ENCODE measurements at places on chromosomes 1 and 21.
A peak's percentile ranks its signal among the peaks of the same experiment; 100 is the strongest.

GRCh38 chr1:62382658-62382955, 54.2 kb upstream of the USP1 start:
- DNase-seq, result no peak

- DNase-seq, result peak; percentile 10
These were observed 8.3 kb downstream of the CFHR2 start for GRCh38 chr1:196951711-196952394.

GRCh38 chr1:187157552-187157951, 328.8 kb downstream of the PLA2G4A start:
- DNase-seq, result peak; percentile 85

GRCh38 chr1:204678721-204679475, 6.6 kb downstream of the LRRN2 start:
- DNase-seq, result no peak

GRCh38 chr21:25980710-25981109, 189.9 kb downstream of the APP start:
- no peak for DNase-seq

DNA sequence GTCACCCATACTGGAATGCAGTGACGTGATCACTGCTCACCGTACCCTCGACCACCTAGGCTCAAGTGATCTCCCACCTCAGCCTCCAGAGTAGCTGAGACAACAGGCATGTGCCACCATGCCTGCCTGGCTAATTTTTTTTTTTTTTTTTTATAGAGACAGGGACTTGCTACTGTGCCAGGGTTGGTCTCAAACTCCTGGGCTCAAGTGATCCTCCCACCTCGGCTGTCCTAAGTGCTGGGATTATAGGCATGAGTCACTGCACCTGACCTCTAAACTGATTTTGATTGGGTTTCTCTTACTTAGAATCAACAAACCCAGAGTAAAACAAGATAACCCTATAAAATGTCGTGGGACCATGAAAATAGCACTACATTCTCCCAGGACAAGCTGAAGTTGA, 112.0 kb downstream of the UBE2U start:
- no peak for DNase-seq

GRCh38 chr1:213374369-213374768, 323.3 kb downstream of the RPS6KC1 start:
- peak; percentile 56 for DNase-seq

- no peak for DNase-seq
These were observed 19.2 kb upstream of the PEX10 start for GRCh38 chr1:2431518-2431917.

- DNase-seq, result no peak
These were observed 9.1 kb downstream of the SCYL3 start for GRCh38 chr1:169884634-169885033.

- DNase-seq, result no peak
These were observed 13.3 kb downstream of the TGFBR3 start for GRCh38 chr1:91872559-91873081.

DNA sequence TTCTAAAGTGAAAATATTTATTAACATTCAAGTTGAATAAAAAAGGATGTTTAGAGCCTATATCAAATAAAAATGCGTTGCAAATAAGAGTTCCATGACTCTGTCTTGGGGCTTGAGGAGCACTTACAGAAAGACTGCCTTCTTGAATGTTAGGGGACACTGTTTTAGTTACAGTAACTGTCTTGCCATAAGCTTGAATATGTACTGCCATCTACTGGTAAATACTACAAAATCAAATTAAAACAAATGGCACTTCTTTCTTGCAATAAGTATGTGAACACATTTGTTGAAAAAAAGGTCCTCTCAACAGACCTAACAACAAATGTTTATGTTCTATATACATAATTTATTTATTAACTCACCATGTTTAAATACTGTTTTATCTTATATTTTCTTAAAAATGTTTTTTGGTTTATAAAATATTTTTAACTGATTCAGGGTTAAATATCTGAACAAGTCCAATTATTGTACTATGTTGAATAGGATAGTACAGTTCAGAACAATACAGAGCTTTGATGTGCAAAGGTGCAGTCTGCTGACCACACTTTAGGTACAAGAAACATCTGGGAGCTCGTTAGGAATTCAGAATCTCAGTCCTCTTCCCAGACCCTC, 199.5 kb downstream of the LRRIQ3 start:
- DNase-seq, result peak; percentile 25

GRCh38 chr1:106233511-106233910, 823.0 kb upstream of the PRMT6 start:
- DNase-seq, result no peak

- no peak for DNase-seq
These were observed 354.6 kb upstream of the ADGRL2 start for GRCh38 chr1:81446000-81446669.

DNA sequence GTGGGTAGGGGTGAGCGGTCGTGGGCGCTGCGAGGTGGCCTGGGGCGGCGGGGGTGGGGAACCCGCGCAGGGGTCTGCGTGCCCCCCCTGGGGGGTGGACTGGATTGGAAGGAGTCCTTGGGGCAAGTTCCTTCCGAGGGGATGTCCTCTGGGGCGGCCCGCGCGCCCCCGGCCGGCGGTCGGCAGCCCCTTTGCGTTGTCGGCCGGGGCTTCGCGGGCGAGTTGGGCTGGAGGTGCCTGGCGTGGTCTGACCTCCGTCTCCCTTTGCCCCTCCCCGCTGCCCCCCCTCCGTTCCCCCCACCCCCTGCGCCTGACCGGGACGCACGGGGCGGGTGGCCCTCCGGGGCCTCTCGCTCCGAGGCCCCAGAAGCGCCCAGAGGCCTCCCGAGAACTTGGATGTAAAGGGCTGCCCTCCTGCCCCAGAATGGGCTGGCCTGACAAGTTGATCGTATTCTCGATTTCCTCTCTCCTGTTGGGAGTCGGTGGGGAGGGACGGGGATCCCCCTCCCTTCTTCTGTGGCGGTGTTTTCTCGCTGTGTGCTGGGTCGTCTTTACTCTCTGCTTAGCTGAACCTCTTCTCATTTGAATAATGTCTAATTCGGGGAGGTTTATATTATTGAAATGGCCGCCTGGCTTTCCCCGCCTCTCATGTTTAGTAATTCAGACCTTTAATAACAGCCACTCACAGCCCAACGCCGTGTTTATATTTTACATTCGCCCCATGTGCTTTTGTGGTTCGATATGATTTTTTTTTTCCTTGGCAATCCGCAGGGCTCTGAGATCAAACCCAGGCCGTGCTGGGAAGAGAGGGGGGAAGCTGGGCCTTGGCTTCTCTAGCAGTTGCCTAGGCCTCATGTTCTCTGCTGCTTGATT, 1.3 kb downstream of the POU2F1 start:
- peak; percentile 82 for DNase-seq

GRCh38 chr1:39645411-39646043, 6.1 kb upstream of the HEYL start:
- no peak for DNase-seq

- DNase-seq, result no peak
These were observed 329.7 kb upstream of the USP24 start for GRCh38 chr1:55544826-55545225.

DNA sequence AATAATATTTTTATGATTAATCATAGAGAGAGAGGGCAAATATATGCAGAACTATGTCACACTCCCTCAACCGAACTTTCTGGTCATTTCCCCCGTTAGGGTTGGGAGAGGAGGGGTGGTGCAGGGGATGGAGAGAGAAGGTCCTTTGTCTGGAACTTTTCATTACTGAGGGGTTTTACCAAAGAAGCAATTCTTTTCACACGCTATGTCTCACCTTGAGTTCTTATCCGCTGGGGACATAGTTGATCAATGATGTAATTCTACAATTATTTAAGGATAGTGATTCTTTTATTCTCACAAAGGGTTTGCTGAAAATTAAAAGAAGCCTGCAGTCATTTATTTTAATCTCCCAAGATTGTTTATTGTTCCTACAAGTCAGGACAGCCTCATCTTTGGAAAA, 98.3 kb upstream of the RUNX1 start:
- DNase-seq, result no peak

DNA sequence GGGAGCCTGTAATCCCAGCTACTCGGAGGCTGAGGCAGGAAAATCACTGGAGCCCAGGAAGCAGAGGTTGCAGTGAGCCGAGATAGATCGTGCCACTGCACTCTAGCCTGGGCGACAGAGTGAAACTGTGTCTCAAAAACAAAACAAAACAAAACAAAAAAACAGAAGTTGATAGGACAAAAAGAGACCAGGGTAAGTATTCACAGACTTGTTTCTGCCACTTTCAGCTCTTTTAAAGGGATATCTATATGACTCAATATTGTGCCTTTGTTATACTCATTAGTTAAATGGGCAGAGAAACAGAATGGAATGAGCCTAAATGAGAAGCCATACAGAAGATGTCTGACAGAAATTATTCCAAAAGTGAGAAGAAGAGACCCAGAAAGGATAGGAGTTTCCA, 23.1 kb upstream of the ABL2 start:
- no peak for DNase-seq

GRCh38 chr1:93374334-93375106, 28.8 kb downstream of the DR1 start:
- no peak for DNase-seq

- no peak for DNase-seq
These were observed 3.4 kb downstream of the KRTAP10-11 start for GRCh38 chr21:44649521-44650100.

DNA sequence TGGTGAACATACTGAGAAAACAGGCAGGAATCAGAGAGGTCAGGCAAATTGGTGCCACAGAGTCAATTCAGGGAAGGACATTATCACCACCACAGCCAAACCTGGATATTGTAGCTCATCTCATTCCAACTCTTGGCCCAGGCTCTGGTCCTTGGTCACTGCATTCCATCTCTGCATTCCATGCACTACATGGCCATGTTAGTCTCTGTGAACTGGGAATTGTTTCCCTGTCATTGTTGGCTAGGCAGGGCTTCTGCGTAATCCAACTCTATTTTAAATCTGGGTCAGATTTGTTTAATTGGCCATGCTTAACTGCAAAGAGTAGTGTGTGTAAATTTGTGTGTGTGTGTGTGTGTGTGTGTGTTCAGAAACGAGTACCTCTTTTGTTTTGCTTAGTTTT, 837.6 kb upstream of the ADAMTS5 start:
- no peak for DNase-seq

- DNase-seq, result no peak
These were observed 135.3 kb upstream of the LYPLAL1 start for GRCh38 chr1:219038398-219038797.

DNA sequence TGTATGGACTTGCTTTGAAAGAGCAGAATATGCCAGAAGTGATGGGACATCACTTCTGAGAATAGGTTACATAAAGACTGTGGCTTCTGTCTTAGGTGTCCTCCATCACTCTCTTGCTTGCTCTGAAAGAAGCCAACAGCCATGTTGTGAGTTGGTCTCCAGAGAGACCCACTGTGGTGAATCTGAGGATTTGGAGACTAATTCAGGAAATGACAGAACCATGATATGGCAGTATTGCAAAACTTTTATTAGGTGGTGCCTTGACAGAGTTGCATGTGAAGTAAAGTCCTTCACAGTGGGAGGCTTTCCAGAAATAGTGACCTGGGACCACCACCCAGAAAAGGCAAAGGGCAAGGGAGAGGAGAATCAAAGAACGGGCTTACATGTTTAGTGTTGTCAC, 628.6 kb downstream of the KCNT2 start:
- DNase-seq, result no peak

- no peak for DNase-seq
These were observed 5.3 kb upstream of the S100B start for GRCh38 chr21:46610018-46610701.

DNA sequence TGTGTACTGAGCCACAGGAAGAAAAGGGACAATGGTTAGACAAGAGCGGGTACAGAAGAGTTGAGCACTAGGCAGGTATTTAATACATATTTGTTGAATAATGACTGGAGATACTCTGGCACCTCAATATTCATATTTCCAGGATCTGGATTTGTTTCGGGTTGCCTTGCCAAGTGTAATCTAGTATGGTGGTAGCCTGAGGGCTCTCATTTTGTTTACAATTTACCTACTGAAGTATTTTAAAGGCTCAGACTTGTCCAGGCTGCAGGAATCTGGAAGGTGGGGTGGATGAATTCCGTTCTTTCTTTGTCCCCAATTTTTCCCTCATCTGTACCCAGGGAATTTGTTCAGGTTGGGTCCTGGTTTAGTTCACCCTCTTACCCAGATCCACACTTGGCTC, 95.0 kb downstream of the CACHD1 start:
- no peak for DNase-seq

DNA sequence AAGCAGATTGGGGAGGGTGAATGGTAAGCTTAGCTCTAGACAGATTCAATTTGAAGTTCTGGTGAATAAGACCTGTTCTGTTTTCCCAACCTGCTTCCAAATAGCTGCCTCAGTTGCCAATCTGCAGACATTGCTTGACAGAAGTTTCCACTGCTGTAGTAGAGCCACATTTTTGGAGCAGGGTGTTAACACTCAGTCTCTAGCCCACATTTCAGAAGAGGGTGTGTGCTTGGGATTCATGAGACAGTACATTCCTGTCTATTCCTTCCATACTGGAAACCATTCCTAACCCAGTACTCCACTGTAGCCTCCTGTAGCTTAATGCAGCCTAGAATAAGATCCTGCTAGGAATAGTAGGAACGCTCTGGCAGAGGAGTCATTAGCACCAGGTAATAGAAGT, 450.5 kb downstream of the NUF2 start:
- DNase-seq, result no peak

DNA sequence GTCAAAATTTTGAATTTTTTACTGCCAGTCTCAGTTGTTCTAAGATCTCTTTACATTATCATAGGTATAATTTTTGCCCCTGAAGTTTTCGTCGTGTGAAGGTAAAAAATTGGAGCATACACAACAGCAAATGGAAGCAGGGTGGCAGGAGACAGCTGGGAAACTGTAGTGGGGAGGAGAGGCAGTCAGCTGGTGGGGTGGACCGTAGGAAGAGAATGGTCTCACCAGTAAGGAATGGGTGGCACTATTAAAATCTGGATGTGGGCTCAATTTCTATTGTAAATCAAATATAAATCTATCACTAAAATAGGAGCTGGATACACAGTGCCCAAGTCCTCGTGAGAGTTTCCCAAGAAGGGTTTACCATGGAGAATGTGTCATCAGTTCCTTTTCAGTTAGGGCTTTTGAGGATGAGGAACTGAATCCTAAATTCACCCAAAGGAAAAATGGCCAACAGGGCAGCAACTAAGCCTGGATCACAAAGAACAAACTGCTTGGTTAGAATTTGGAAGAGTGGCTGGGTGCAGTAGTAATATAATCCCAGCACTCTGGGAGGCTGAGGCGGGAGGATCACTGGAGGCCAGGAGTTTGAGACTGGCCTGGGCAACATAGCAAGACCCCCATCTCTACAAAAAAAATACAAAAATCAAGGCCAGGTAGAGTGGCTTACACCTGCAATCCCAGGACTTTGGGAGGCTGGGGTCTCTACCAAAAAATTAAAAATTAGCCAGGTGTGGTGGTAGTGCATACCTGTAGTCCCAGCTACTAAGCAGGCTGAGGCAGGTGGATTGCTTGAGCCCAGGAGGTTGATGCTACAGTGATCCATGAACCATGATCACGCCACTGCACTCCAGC, 10.5 kb upstream of the IRF2BP2 start:
- no peak for DNase-seq

GRCh38 chr1:212667223-212668139, 32.2 kb downstream of the BATF3 start:
- peak; percentile 82 for DNase-seq
